ENCODE measurements at places on chromosomes 5 and 9.
A peak's percentile ranks its signal among the peaks of the same experiment; 100 is the strongest.

DNA sequence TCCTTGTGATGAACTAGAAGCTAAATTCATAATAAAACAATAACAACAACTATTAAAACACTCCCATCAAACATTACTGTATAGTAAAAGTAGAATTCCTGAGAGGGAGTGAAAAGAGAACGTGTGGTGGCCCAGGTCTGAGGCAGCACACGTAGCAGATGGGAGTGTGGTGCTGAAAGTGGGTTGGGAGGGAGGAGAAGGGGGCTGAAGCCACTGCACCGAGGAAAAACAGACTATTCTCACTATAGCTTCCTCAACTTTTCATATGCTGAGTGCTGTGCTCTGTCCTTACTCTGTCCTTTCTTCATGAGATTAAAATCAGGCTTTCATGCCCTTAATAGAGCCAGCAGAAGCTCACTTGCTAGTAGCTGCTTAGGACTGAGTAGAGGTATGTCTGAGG is 170.9 kb downstream of the PCSK1 start:
- DNase-seq = no peak

DNA sequence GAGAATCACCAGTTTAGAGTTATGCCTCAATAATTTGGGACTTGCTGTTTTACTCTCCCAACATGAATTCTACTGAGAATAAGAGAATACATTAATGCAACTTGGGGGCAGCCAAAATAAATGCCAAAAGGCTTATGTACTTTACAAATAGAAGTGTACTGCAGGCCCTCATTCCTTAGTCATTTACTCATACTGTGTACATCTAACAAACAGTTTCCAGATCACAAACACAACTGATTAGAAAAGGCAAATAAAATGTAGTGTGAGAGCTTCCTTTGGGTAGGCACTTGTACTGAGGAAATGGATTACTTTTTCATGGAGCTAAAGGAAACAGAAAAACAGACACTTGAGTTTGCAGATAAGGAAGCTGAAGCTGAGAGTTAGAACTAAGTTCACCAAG is 12.6 kb downstream of the ANKDD1B start:
- DNase-seq = no peak

DNA sequence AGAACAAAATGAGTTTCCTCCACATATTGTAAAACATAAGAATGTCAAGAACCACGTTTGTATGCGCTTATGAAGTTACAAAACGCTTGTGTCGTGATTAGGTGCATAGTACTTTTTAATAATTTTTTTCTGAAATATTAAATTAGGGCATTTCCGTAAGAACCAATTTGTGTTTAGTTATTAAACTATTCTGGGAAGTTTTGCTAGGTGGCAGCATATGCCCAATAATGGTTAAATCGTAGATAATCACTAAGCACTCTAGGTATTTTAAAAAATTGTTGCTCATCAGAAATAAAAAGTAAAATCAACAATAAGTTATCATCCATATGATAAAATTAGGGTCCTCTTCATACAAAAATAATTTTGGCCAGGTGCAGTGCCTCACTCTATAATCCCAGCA is 5.4 kb downstream of the SRFBP1 start:
- no peak for DNase-seq

- DNase-seq = no peak
Observed at GRCh38 chr9:21993893-21994555, at the start of gene CDKN2A. Gene CDKN2A (minus strand): TSS chr9:21994392.

- peak; percentile 39 for DNase-seq
Observed at GRCh38 chr5:77076961-77077828, 9.9 kb downstream of the ZBED3 start.

GRCh38 chr9:85334228-85334627 is 407.5 kb downstream of the AGTPBP1 start:
- no peak for DNase-seq

- no peak for DNase-seq
Observed at GRCh38 chr9:117464941-117465616, 50.2 kb upstream of the ASTN2 start.

DNA sequence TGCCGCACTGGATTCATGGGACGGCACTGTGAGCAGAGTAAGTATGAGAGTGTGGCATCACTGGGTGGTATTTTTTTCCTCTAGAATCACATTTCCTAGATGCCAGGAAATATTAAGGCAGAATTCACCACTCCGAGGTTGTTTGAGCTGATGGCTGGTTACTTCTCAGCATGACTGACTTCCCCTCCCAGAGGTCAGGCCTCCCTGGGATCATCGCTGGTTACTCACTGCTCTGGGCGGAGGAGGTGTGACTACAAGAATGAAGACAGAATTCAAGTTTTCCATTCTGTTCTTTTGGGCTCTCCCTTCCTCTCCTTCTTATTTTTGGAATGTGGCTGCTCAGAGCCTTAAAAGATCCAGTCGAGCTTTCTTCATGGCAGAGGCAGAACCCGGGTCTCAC is 76.6 kb upstream of the PRRC1 start:
- DNase-seq = peak; percentile 41

- no peak for DNase-seq
Observed at GRCh38 chr5:120504057-120504456, 40.0 kb downstream of the PRR16 start.

DNA sequence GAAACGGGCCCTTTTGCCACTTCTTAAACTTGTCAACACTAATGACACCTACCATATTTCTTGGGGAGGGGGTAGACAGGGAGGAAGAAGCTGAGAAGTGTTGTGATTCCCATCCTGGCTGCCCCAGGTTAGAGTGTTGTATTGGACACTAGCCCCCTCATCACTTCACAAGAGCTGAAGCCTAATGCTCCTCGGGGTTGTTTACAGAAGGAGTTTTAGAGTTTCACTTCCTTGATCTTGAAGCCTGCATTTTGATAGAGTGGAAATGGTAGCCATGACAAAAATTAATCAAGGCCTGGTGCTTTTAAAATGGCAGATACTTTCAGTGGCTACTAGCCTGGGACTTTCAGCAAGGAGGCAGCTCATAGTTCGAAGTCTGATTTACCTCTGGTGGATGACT is 11.0 kb upstream of the FAM120AOS start:
- no peak for DNase-seq

DNA sequence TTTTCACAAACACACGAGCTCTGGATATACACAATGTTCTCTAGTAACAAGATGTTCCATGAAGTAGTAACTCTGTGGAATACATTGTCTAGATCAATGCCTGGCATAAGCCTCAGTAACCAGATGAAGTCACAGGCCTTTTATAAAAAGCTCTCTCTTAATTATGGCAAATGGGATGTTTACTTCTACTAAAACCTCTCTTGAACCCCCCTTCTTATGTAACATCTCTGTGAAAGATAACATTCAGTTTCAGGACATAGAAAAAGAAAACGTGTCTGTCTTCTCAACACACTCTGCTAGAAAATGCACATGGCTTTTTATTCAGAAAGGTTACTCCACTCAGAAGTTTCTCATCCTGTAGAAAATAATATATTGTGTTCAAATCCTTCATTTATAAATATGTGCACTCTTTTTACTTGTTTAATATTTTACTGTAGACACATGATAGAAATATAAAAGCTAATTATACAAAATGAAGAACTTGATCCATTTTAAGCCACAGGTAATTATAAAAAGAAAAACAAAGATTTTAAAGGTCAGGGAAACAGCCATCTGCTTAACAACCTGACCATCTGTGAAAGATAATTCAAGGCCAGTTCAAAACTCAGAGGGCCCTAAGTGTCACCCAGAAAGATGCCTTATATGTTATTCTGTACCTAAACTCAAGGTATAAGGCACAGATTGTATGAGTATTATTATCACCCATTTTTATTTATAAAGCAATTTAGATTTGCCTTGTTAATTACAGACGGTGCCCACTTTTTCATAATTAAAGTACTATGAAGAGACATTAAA is 812.0 kb downstream of the CDH18 start:
- no peak for DNase-seq

DNA sequence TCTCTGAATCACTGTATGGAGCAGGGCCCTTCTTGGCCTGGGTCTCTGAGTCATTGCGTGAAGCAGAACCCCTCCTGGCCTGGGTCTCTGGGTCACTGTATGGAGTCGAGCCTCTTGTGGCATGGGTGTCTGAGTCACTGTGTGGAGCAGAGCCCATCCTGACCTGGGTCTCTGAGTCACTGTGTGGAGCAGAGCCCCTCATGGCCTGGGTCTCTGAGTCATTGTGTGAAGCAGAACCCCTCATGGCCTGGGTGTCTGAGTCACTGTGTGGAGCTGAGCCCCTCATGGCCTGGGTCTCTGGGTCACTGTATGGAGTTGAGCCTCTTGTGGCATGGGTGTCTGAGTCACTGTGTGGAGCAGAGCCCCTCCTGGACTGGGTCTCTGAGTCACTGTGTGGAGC is 94.0 kb upstream of the RAPGEF1 start:
- DNase-seq = peak; percentile 32

DNA sequence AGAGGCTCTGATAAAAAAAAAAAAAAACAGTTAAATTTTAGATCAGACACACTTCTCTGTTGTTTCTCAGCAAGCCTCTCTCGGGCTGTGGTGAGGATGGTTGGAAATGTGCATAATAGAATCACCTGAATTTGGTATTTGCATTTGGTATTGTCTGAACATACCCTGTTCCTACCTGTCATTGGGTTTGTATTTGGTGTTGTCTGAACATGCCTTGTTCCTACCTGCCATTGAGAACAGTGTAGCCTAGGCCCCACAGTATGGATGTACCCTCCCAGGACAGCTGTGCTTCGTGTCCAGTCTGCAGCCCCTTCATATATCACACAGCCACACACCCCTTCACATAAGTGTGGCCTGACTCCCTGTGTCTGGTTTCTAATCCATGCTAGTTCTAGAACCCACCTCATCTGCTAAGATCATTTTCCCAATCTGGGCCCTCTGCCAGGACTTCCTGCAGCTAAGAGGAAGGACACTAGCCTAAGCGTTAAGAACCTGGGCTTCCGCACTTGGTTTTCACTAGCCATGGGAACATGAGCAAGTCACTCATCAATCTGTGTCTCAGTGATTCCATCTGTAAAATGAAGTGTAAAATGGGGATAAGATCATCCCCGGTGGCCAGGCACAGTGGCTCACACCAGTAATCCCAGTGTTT is 49.2 kb downstream of the ITGA2 start:
- no peak for DNase-seq

- no peak for DNase-seq
Observed at GRCh38 chr9:32801530-32801929, 18.2 kb downstream of the TMEM215 start.

DNA sequence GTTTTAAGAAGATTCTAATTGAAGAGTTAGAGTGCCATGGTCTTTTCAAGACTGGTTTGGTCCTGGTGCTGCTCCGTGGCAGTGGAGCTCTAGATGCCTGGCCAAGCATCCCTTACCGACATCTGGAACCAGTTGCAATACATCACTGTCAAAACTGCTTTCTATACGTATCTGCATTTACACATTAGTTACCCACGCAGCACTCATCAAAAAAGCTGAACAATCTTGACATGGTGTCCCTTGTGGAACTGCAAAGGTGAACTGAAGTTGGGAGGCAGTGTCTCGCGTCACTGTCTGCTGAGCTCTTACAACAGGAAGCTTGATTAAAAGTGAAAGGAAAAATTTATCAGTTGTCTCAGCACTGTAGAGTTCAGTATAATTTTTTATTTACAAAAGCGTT is 82.6 kb downstream of the PBX3 start:
- peak; percentile 1 for DNase-seq

DNA sequence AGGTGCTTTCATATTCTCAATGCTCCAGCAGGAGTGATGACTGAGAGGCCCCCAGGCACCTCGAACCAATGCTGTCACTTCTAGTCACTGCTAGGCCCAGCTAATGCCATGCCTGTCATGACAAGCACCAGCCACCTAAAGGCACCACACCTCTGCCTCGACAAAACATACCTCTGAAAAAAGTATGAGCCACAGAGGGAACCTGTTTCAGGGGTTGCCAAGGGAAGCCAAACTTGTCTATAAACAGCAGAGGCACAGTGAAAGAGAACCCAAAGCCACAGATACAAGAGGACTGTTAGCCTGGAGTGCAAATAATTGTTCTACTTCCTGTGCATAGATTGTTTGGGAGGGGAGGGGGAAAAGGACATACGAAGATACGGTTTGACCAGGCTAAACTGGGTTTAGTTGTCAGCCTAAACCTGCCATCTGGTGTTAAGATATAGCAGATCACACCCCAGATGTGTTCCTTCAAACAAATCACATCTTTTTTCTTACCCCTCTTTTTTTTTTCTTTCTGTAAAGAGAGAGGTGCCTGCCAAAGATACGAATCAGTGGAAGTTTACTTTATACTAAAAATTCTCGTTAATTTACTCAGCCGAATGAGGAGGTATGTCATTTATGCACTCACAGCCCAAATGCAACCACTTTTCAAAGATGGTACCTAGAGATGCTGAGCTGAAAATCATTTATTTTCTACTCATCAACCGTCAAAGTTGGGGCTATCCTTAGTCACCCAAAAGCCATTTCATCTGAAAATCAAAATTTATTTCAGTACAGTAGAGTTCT is 45.7 kb downstream of the BNC2 start:
- peak; percentile 27 for DNase-seq

DNA sequence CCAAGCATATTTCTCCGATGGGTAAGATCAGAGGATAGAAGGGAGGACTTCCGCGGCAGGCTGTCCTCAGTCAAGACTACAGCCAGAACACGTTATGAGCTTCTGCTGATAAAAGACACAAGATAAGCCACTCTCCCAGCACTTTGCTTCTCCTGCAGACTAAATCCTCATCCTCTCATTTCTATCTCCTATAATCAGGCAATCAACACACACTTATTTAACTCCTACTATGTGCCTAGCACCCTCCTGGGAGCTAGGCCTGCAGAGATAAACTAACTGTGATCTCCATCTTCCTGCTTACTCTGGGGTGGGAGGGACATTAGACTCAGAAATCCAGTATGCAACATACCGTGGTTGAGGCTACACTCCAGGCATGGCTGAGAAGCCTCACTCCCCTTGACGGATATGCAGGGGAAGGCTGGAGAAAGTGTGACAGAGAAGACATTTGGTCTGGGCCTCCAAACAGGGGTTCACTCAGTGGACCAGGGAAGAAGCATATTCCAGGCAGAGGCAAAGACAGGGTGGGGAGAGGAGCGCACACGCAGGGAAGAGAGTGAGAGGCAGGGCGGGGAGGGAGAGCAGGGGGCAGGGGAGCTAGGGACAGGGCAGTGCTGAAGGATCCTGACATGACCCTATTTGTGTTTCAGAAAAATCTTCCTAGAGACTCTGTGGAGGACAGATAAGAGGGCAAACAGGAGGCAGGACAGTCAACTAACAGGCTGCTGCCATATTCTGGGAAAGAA is 274.1 kb downstream of the DENND1A start:
- DNase-seq = no peak

DNA sequence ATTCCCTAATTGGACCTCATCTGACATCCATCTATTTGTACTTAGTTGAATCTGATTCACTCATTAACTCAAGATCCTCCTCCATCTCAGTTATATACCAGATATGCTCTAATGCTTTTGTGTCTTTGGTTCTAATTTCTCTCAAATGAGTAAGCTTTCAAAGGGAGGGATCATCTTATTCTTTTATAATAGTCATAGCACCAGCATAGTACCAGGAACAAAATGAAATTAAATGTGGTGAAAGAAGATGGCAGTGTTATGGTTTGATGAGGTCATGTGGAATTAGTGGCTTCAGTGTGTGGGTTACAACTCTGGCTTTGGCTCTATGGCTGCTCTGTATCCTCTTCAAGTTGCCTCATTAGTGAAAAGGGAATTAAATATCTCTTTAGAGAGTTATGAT is 32.5 kb upstream of the ZNF366 start:
- no peak for DNase-seq

- no peak for DNase-seq
Observed at GRCh38 chr5:76497065-76497460, 94.0 kb downstream of the IQGAP2 start.

GRCh38 chr5:155850370-155850769 is 476.6 kb upstream of the SGCD start:
- no peak for DNase-seq

GRCh38 chr5:180291943-180292831 is at the start of gene MAPK9:
Gene MAPK9 (minus strand): TSS chr5:180292083. CDS start chr5:180280561, 11,522 bp downstream.
- DNase-seq = peak; percentile 91
